ENCODE measurements at places on chromosomes 3 and 15. TPM values are rescaled to one million over a fixed set of nuclear protein-coding genes. Genes with fewer than 3 reads are reported as not detected.

The SLC28A1 gene
- total RNA-seq = not detected

DNA sequence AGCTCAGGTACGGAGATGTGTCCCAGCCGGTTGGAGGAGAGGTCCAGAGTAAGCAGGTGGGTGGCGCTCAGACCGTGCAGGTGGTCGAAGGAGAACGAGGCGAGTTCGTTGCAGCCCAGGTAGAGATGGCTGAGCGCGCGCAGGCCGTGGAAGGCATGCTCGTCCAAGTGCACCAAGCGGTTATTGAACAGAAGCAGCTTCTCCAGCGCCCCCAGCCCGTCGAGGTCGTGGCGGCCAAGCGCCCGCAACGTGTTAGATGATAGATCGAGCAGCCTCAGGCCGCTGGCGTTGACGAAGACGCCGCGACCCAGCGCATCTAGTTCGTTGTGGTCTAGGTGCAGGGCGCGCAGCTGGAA lies 648 bp downstream of the AMIGO3 start:
- peak; percentile 23 for DNase-seq

- DNase-seq = peak; percentile 69
Measured at GRCh38 chr3:125061170-125061569, 5.4 kb upstream of the HEG1 start.

The SLC12A8 gene
- 9.0 TPM for total RNA-seq

GRCh38 chr15:72970933-72971760 lies 81.1 kb upstream of the NEO1 start:
- peak; percentile 31 for DNase-seq

The LYZL4 gene
- total RNA-seq = not detected

The PLA2G4E gene
- total RNA-seq = 1.9 TPM
